Tongue (tissue), 3 donors: ENCODE measurements at places on chromosomes 11 and 22.
A peak's percentile ranks its signal among the peaks of the same experiment; 100 is the strongest.

GRCh38 chr11:32312206-32312817 is 123.0 kb downstream of the WT1 start:
- DNase-seq: no peak

DNA sequence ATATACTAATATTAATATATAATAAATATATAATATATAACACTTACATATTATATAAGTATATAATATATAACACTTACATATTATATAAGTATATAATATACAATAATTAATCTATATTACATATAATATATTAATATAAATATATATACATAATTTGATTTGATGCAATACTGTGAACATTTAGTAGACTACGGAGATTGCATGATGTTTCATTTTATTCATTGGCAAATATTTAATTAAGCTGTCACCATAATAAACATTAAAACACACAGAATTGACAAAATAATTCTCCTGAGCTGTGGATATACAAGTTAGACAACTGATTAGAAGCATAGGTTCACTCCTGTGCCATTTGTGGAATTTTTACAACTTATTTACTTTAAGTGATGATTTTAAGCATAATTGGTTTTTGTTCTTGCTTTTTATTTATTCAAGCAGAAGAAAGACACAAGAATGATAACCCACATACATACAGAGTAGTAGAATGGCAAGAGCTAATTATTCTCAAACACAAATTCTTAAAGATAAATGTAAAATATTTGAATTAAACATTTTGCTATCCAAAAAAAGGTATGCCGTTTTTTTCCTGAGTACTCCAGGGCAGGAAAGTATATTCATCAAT is 65.8 kb upstream of the TOP3B start:
- DNase-seq: no peak

DNA sequence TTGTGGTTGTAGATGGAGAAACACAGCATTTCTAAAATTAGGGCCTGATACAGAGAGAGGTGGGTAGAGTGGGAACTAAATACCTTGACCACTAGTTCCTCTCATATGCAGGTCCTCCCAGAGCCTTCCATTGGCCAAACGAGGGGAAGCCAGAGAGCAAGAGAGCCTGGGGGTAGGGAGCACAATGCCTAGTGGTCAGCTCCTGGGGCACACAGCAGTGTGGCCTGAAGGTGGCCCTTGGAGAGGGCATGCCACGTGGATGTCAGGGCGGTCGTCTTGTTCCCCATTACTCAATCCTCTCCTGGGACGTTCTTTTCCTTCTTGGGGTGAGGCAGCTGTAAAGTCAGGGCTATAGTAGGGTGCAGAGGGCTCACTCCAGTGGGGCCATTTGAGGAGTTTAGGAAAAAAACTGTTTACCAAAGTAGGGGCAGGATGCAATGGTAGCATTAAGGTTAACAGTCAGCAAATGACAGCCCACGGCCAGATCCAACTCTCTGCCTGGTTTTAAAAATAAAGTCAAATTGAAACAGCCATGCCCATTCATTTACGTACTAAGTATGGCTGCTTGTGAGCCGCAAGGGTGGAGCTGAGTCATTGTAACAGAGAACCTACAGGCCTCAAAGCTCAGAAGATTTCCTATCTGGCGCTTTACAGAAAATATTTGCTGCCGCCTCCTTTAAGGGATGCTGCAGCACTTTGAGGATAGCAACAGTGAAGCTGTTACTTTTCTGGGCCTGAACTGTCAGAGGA is 7.6 kb downstream of the MYO18B start:
- no peak for DNase-seq

GRCh38 chr11:105158436-105158835 is 18.9 kb upstream of the CARD18 start:
- no peak for DNase-seq

DNA sequence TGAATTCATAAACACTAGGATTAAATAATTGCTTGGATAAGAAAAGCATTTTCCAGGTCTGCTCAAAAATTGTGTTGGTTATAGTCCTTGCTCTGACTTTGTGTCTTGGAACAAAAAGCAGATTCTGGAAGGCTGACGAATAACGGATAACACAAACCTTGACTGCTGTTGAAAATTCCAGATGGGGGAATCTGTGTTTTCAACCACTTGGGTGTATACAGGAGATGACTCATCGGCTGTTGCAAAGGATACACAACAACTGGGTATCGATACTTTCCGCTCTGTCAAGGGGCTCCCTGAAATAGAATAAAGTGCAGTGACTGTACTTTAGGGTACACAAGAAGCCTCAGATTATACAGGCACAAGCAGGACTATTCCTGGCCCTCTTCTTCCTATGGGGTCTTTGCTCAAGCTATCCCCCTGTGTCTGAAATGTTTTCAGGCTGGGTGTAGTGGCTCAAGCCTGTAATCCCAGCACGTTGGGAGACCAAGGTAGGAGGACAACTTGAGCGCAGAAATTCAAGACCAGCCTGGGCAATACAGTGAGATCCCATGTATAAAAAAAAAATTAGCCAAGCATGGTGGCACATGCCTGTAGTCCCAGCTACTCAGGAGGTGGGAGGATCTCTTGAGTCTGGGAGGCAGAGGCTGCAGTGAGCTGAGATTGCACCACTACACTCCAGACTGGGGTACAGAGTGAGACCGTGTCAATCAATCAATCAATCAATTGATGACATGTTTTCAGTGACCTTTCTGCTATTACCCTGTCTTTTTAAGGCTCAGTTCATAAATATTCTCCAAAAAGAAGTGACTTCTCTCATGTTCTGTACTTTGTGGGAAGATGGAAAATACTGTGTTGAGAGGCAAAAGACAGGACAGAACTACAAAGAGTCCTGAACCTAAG is 48.6 kb upstream of the UCP3 start:
- peak; percentile 32 for DNase-seq

DNA sequence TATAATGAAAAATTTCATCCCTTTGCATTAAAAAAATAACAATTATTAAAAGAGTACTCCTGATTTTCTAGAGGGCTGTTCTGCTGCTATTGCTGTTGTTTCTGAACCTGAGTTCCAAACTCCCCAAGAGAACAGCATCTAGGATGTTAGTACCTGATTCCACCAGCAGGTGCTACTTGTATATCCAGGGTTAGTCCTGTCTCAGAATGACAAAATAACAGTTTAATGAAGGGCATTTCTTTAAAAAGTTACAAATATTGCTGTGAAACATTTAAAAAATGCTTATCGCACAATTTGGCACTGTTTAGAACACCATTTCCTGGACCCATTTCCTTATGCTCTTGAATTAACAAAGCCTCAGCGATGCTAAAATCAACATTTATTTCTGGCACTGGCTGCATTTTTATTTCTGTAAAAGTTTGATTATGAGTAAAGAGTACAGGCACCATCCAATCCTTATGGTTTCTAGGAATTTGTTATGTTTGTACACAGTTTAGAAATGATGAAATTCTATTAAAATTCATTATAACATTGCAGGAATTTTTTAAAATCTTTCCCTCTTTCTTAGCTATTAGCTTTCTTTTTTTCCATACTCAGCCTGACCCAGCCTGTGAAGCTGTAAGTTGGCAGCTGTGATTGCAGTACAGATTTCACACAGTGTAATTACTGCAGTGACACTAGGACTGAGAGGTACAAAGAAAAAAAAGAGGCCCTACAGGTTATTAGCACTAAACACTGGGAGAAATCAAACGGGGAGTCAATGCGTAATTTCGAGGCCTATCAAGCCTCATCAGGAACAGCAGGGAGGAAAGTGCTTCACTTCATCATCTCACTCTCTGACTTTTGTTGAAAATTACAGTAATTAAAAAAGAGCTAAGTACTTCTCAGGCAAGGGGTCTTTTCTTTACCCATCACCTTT is 208.8 kb downstream of the DCDC1 start:
- DNase-seq: no peak

GRCh38 chr11:129234978-129235377 is 42.9 kb upstream of the ARHGAP32 start:
- DNase-seq: no peak

GRCh38 chr11:11279956-11280689 is 72.9 kb downstream of the CSNK2A3 start:
- peak; percentile 30 for DNase-seq
